ENCODE measurements at places on chromosomes 6 and 20.

- DNase-seq: no peak
These were observed 10.6 kb downstream of the PFDN4 start for GRCh38 chr20:54218470-54218869.

- DNase-seq: peak; percentile 39
These were observed 6.1 kb upstream of the HSPA1B start for GRCh38 chr6:31821301-31822035.

- DNase-seq: no peak
These were observed 134.2 kb downstream of the PKHD1 start for GRCh38 chr6:51953246-51953645.

- no peak for DNase-seq
These were observed 27.9 kb downstream of the NTSR1 start for GRCh38 chr20:62736407-62737071.

DNA sequence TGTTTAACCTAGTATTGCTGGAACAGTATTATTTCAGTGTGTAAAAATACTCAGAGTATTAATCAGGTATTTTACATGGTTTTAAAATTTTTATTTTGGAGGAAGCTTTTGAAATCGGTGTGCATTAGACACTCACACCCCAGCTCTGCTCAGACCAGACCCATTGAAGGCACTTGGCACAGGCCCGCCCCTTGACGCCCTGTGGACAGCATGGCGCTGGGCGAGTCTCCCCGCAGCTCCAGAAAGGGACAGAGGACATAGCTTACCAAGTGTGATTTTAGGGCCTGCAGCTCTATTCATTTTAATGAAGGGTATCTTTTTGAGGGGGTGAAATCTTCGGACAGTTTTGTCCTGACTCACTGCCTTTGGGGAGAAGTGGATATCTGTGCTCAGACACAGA is 164.5 kb downstream of the CDH4 start:
- no peak for DNase-seq

- no peak for DNase-seq
These were observed 417.0 kb downstream of the HAO1 start for GRCh38 chr20:7523288-7523687.
